ENCODE measurements at places on chromosomes 2 and 18. TPM values are rescaled to one million over a fixed set of nuclear protein-coding genes. Genes with fewer than 3 reads are reported as not detected.

The OSBPL1A gene
- 0.32 TPM for total RNA-seq

The SCTR gene
- not detected for total RNA-seq

- DNase-seq: no peak
- peaks cover 4% of the 10 kb centered on the region for H3K27me3 ChIP-seq
- no peak overlapping the region for H3K4me3 ChIP-seq
- no peak overlapping the region for H3K27ac ChIP-seq
- H3K36me3 ChIP-seq: no peaks in the 10 kb centered on the region
- no peaks in the 10 kb centered on the region for H3K4me1 ChIP-seq
Measured at GRCh38 chr18:5444269-5444668, 99.5 kb downstream of the EPB41L3 start.

The EFEMP1 gene
- not detected for total RNA-seq

GRCh38 chr2:42769583-42770287, 5.8 kb upstream of the OXER1 start:
- H3K4me3 ChIP-seq: no peak overlapping the region
- no peak for DNase-seq
- no peaks in the 10 kb centered on the region for H3K36me3 ChIP-seq
- H3K4me1 ChIP-seq: no peaks in the 10 kb centered on the region
- no peak overlapping the region for H3K27ac ChIP-seq
- H3K27me3 ChIP-seq: no peaks in the 10 kb centered on the region

The WDR35 gene
- total RNA-seq: 4.2 TPM

DNA sequence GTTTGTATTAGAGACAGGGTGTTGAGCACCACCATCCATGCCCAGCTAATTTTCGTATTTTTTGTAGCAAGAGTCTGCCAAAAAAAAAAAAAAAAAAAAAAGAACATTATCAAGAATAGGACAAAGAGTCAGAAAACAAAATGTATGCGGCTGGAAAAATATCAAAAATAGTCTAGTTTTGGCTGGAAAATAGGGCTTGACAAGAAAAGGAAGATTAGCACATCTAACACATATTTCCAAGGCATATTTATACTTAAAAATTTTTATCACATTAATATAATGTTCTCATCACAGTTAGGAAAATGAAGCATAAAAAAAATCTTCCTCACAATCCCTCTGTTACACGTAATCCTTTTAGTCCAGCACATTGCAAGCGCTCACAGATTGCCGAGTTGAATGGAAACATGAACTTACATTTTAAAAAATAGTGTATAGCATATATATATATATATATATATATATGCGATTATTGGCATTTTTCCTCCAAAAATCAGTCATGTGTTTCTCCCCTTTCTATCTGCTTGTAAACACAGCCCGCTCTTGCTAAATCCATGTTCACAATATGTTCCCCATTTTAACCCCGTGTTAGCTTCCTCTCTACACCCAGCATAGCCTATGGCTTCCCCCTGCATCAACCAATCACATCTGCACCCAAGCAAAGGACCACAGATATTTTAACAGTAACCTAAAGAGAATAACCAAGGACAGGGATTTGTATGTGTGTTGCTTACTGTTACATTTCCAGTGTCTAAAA, 183.0 kb downstream of the AFF3 start:
- H3K36me3 ChIP-seq: no peaks in the 10 kb centered on the region
- no peak overlapping the region for H3K4me3 ChIP-seq

- DNase-seq: no peak
- no peak overlapping the region for H3K27ac ChIP-seq
- H3K36me3 ChIP-seq: no peaks in the 10 kb centered on the region
- H3K4me3 ChIP-seq: no peak overlapping the region
Measured at GRCh38 chr2:151841047-151841424, 12.8 kb upstream of the ARL5A start.

GRCh38 chr18:32271672-32272208, 81.9 kb downstream of the MEP1B start:
- H3K4me3 ChIP-seq: no peak overlapping the region
- no peak for DNase-seq
- no peaks in the 10 kb centered on the region for H3K36me3 ChIP-seq
- H3K27me3 ChIP-seq: peaks cover 13% of the 10 kb centered on the region
- H3K4me1 ChIP-seq: no peaks in the 10 kb centered on the region

The GCKR gene
- total RNA-seq: not detected

The KLHL14 gene
- total RNA-seq: not detected

The ANKRD29 gene
- not detected for total RNA-seq

The CHRND gene
- not detected for total RNA-seq

GRCh38 chr18:74282755-74283554, 8.8 kb downstream of the CYB5A start:
- H3K36me3 ChIP-seq: no peaks in the 10 kb centered on the region
- H3K27ac ChIP-seq: no peak overlapping the region
- no peak overlapping the region for H3K4me3 ChIP-seq
- H3K27me3 ChIP-seq: no peaks in the 10 kb centered on the region
- no peak for DNase-seq

- no peak for DNase-seq
- H3K36me3 ChIP-seq: peaks cover 31% of the 10 kb centered on the region
- H3K27ac ChIP-seq: no peak overlapping the region
- no peaks in the 10 kb centered on the region for H3K27me3 ChIP-seq
Measured at GRCh38 chr2:134341476-134341875, 87.6 kb downstream of the MGAT5 start.

The AOX1 gene
- total RNA-seq: not detected

The MC2R gene
- not detected for total RNA-seq

The POTEC gene
- not detected for total RNA-seq

DNA sequence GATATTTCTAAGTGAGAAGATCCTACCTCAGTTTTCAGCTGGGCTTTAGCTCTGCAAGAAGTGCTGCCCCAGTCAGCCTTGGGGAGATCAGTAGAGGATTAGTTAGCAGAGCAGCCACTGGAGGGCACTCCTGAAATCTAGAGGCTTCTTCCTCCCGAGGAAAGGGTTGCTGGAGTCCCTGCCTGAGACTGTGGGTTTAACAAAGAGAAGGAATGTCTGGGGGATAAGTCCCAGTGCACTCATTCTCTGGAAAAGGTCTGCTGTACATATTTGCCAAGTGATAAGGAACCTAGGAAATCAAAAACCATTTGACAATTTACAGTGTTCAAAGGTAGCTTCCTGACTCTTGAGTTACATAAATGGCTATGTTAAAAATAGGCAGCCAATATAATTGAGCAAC, 207.2 kb downstream of the SLC8A1 start:
- DNase-seq: no peak
- H3K27me3 ChIP-seq: no peaks in the 10 kb centered on the region
- H3K27ac ChIP-seq: no peak overlapping the region

- no peaks in the 10 kb centered on the region for H3K36me3 ChIP-seq
- no peak overlapping the region for H3K4me3 ChIP-seq
- no peaks in the 10 kb centered on the region for H3K4me1 ChIP-seq
Measured at GRCh38 chr18:50461251-50461650, 86.4 kb downstream of the SKA1 start.

The C18orf54 gene
- 13.9 TPM for total RNA-seq

DNA sequence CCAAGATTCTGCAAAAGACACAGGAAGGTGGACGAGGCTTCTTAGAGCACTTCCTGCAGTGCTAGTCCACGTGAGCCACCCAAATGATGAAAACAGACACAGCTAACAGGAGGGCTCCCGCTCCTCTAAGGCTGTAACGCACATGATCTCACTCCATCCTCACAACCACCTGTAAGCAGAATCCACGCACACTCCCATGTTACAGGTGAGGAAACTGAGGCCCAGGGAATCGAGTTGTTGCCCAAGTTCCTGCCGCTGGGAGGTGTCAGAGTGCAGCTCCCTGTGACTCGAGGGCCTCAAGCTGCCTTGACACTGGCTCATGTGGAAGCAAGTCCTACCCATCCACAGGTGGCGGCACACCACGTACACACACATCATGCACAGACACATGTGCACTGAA, 4.4 kb downstream of the DNMT3A start:
- no peak overlapping the region for H3K4me3 ChIP-seq
- H3K36me3 ChIP-seq: no peaks in the 10 kb centered on the region
- H3K27ac ChIP-seq: no peak overlapping the region
- no peak for DNase-seq
- peaks cover 54% of the 10 kb centered on the region for H3K4me1 ChIP-seq
- H3K27me3 ChIP-seq: no peaks in the 10 kb centered on the region

GRCh38 chr2:10507106-10507505, 59.0 kb upstream of the ODC1 start:
- H3K27ac ChIP-seq: no peak overlapping the region
- H3K4me3 ChIP-seq: no peak overlapping the region
- peaks cover 14% of the 10 kb centered on the region for H3K27me3 ChIP-seq
- no peaks in the 10 kb centered on the region for H3K36me3 ChIP-seq
- DNase-seq: no peak

- no peak overlapping the region for H3K27ac ChIP-seq
- no peaks in the 10 kb centered on the region for H3K36me3 ChIP-seq
- H3K4me1 ChIP-seq: no peaks in the 10 kb centered on the region
- H3K4me3 ChIP-seq: no peak overlapping the region
- no peak for DNase-seq
- no peaks in the 10 kb centered on the region for H3K27me3 ChIP-seq
Measured at GRCh38 chr2:37740164-37740739, 68.8 kb upstream of the CDC42EP3 start.

- no peak overlapping the region for H3K4me3 ChIP-seq
- H3K4me1 ChIP-seq: no peaks in the 10 kb centered on the region
- H3K27me3 ChIP-seq: peaks cover 2% of the 10 kb centered on the region
- no peak overlapping the region for H3K27ac ChIP-seq
Measured at GRCh38 chr2:55957142-55957541, 33.6 kb upstream of the EFEMP1 start.

DNA sequence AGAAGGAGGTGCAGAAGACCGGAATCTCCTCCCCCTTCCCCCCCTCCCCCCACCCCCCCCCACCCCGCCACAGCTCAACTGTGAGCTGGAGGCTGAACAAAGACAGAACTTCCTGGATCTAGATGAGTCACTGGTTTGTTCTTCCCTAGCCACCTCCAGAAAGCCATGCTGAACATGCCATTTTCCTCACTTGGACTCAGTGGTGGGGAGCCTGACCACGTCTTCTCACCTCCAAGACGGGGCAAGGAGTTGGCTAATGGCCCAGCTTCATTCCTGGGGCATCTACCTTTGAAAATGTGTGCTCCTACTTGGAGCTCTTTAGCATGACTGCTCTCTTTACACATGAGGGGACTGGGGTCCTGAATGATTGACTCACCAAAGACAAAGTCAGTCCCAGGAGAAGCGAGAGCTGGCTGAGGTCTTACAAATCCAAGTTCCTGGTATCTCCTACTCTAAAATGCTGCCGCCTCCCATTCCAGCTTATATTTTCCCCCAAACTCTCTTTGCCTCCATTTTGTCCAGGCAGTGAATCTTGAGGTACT, 22.6 kb upstream of the FZD5 start:
- peaks cover 4% of the 10 kb centered on the region for H3K4me1 ChIP-seq
- H3K27ac ChIP-seq: no peak overlapping the region
- no peaks in the 10 kb centered on the region for H3K36me3 ChIP-seq
- H3K4me3 ChIP-seq: no peak overlapping the region
- H3K27me3 ChIP-seq: peaks cover 19% of the 10 kb centered on the region
- no peak for DNase-seq

The ARHGEF4 gene
- total RNA-seq: 0.30 TPM

- H3K27ac ChIP-seq: no peak overlapping the region
- no peak for DNase-seq
- H3K27me3 ChIP-seq: peaks cover 50% of the 10 kb centered on the region
Measured at GRCh38 chr2:196489371-196489770, 150.1 kb upstream of the CCDC150 start.

DNA sequence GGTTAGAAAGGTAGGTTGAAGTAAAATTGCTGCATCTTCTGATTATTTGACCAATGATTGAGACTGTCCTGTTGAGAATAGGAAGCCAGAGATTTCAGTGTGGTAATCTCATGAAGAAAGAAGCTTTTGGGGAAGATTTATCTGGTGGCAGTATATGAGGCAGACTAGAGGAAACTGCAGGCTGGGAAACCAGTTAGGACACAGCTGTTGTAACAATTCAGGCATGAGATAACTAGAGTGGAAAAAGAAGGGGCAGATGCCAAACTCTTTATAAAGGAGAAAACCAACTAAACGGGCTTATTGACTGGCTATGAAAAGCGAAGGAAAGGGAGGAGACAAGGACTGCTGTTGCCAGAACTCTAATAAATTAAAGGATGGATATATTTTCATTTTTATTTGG, 155.6 kb downstream of the TTC27 start:
- no peak overlapping the region for H3K27ac ChIP-seq
- no peak for DNase-seq
- H3K36me3 ChIP-seq: peaks cover 42% of the 10 kb centered on the region
- H3K4me1 ChIP-seq: no peaks in the 10 kb centered on the region
- H3K4me3 ChIP-seq: no peak overlapping the region
- H3K27me3 ChIP-seq: no peaks in the 10 kb centered on the region

- H3K4me3 ChIP-seq: no peak overlapping the region
- peaks cover 33% of the 10 kb centered on the region for H3K27me3 ChIP-seq
- peaks cover 16% of the 10 kb centered on the region for H3K36me3 ChIP-seq
Measured at GRCh38 chr2:161412346-161412745, 3.8 kb upstream of the TBR1 start.

DNA sequence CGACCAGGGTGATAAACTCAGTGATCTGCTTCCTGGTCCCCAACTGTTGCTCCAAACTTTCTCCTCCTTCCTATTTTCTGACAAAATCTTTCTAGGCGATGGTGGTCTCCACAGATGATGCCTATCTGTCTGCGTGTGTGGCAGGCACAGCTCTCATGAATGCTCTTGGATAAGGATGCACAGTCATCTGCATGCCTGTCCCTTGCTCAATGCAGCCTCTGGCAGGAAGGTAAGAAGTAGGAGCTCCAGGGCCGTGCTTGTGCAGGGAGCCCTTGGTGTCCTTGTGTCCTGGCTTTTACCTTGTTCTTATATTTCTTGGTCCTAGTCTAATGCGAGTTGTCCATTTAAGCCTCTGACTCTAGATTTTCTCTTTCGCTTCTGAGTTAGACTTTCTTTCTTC, 57.5 kb downstream of the INSIG2 start:
- peaks cover 12% of the 10 kb centered on the region for H3K27me3 ChIP-seq
- H3K4me3 ChIP-seq: no peak overlapping the region
- H3K36me3 ChIP-seq: no peaks in the 10 kb centered on the region

The TXNDC2 gene
- total RNA-seq: not detected

The STEAP3 gene
- total RNA-seq: 0.68 TPM

The CENPA gene
- total RNA-seq: 51.6 TPM

DNA sequence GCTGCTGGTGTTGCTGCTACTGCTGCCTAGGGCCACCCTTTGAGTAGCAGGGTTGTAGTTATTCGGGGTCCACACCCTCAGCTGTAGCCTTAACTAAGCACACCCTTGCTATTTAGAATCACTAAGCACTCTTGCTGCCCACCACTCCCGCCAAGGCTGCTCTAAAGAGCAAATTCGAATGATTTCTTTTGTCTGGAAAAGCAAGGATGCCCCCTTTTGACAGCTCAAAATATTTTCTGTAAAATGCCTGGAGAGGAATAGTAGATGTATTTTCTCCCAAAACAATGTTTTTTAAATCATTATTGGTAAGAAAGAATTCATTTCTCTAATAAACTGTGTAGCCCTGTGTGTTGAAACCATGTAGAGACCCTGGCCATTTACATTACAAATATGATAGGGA, 80.8 kb upstream of the PAPOLG start:
- no peak overlapping the region for H3K4me3 ChIP-seq
- no peaks in the 10 kb centered on the region for H3K36me3 ChIP-seq
- no peak overlapping the region for H3K27ac ChIP-seq
- H3K4me1 ChIP-seq: peaks cover 21% of the 10 kb centered on the region
- no peak for DNase-seq

The ID2 gene
- 342 TPM for total RNA-seq

The SNTG2 gene
- 1.6 TPM for total RNA-seq

The SCRN3 gene
- total RNA-seq: 20.9 TPM

GRCh38 chr2:167142554-167142953, 254.3 kb downstream of the XIRP2 start:
- H3K4me1 ChIP-seq: no peaks in the 10 kb centered on the region
- H3K27me3 ChIP-seq: no peaks in the 10 kb centered on the region
- no peak overlapping the region for H3K4me3 ChIP-seq
- no peak overlapping the region for H3K27ac ChIP-seq
